Epithelial cell of umbilical artery (primary cell): ENCODE measurements at places on chromosomes 13 and 19. TPM values are rescaled to one million over a fixed set of nuclear protein-coding genes. Genes with fewer than 3 reads are reported as not detected.

PDE4A gene
- 1.6 and 1.7 TPM in 2 replicates for total RNA-seq

LIG4 gene
- total RNA-seq: 14.9 and 16.7 TPM in 2 replicates

ZNF729 gene
- total RNA-seq: not detected in 2 replicates

ZNF792 gene
- total RNA-seq: 20.7 and 25.0 TPM in 2 replicates

BEST2 gene
- not detected in 2 replicates for total RNA-seq

TMEM255B gene
- total RNA-seq: 24.4 and 26.1 TPM in 2 replicates

TRIP10 gene
- 43.9 and 48.0 TPM in 2 replicates for total RNA-seq

TMEM238 gene
- total RNA-seq: 0.65 TPM in 1 of 2 replicates, not detected in the other

SIGLEC11 gene
- not detected in 2 replicates for total RNA-seq

MAP4K1 gene
- total RNA-seq: 0.15 TPM in 1 of 2 replicates, not detected in the other

SIGLECL1 gene
- total RNA-seq: not detected in 2 replicates

EBI3 gene
- total RNA-seq: 0.32 and 0.46 TPM in 2 replicates

IFNL1 gene
- not detected in 2 replicates for total RNA-seq

MTUS2 gene
- under 0.01 TPM in 1 of 2 replicates, not detected in the other for total RNA-seq

HSH2D gene
- total RNA-seq: 0.30 TPM in 1 of 2 replicates, not detected in the other

PSG4 gene
- total RNA-seq: not detected in 2 replicates

ZNF723 gene
- not detected in 2 replicates for total RNA-seq

ZNF285 gene
- total RNA-seq: 1.9 and 5.3 TPM in 2 replicates

ZNF546 gene
- total RNA-seq: 2.3 and 8.2 TPM in 2 replicates
